ENCODE measurements at places on chromosomes 1 and 21. TPM values are rescaled to one million over a fixed set of nuclear protein-coding genes. Genes with fewer than 3 reads are reported as not detected.

- DNase-seq, result no peak
- no peaks in the 10 kb centered on the region for H3K27me3 ChIP-seq
- H3K4me3 ChIP-seq, result peak overlapping the region; percentile 83
- H3K4me1 ChIP-seq, result peaks cover 51% of the 10 kb centered on the region
- peaks cover 15% of the 10 kb centered on the region for H3K36me3 ChIP-seq
These were observed 423 bp downstream of the URB1 start for GRCh38 chr21:32392299-32392879.

GRCh38 chr1:230279583-230279945 is 146.6 kb downstream of the PGBD5 start:
- no peak for DNase-seq
- peaks cover 24% of the 10 kb centered on the region for H3K4me1 ChIP-seq
- H3K27ac ChIP-seq, result no peak overlapping the region

DNA sequence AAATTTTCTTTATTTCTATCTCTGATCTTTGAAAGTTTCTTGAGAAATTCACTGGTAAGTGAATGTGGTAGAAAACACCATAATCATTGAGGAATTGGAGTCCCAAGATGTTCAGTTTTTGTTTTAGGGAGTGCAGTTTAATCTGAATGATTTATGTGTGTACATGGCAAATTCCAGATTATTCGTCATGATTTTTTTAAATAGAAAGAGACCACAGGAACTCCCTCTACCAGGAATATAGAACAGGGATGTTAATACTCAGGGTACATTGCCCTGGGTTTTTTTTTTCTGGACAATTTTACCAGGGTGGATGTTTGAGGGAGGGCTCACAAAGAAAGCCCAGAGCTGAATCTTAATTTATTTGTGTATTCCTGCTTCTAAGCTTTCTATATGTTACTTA is 109.0 kb downstream of the VPS13D start:
- peaks cover 19% of the 10 kb centered on the region for H3K36me3 ChIP-seq
- peaks cover 32% of the 10 kb centered on the region for H3K4me1 ChIP-seq
- H3K27me3 ChIP-seq, result no peaks in the 10 kb centered on the region

GRCh38 chr1:234725177-234726132 is 115.5 kb upstream of the IRF2BP2 start:
- peaks cover 74% of the 10 kb centered on the region for H3K4me1 ChIP-seq
- peak overlapping the region; percentile 97 for H3K27ac ChIP-seq
- H3K27me3 ChIP-seq, result no peaks in the 10 kb centered on the region
- no peaks in the 10 kb centered on the region for H3K36me3 ChIP-seq
- peak overlapping the region; percentile 70 for H3K4me3 ChIP-seq

DNA sequence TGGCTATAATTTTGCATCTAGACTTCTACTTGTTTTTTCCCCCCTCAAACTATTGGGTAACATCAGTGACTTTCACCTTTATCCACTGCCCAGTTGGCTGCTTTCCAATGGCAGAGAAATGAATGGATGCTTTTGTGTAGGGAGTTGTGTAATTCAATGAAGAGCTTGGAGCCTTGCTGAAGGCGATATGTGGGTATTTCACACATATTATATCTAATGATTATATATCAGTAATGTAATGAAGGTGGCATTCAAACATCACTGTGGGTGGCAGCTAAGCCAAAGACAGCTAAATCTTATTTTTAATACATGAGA is 81.2 kb downstream of the TGFB2 start:
- no peak overlapping the region for H3K27ac ChIP-seq
- peaks cover 7% of the 10 kb centered on the region for H3K27me3 ChIP-seq

- no peaks in the 10 kb centered on the region for H3K36me3 ChIP-seq
- H3K27ac ChIP-seq, result no peak overlapping the region
- no peak overlapping the region for H3K4me3 ChIP-seq
- H3K27me3 ChIP-seq, result peaks cover 17% of the 10 kb centered on the region
These were observed 95.4 kb downstream of the C1orf94 start for GRCh38 chr1:34272152-34272551.

DNA sequence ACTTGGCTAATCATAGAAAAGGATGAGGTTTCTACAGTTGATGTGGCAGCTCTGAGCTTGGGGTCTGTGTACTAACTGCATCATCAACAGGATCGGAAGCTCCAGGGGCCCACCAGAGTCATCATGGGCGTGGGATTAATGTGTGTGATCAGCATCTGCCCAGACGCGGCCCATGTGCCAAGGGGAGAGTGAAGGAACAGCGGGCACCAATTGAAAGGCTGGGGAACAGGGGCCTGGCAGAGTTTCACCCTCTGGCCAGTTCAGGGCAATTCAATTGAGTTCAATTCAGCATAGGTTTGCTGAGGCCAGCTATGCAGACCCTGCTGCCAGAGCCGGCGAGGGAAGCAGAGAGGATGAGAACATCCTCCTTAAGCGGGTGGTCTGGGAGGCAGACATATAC is 260.0 kb upstream of the AJAP1 start:
- H3K4me3 ChIP-seq, result no peak overlapping the region
- no peaks in the 10 kb centered on the region for H3K36me3 ChIP-seq
- no peak for DNase-seq
- H3K27ac ChIP-seq, result no peak overlapping the region
- no peaks in the 10 kb centered on the region for H3K4me1 ChIP-seq

DNA sequence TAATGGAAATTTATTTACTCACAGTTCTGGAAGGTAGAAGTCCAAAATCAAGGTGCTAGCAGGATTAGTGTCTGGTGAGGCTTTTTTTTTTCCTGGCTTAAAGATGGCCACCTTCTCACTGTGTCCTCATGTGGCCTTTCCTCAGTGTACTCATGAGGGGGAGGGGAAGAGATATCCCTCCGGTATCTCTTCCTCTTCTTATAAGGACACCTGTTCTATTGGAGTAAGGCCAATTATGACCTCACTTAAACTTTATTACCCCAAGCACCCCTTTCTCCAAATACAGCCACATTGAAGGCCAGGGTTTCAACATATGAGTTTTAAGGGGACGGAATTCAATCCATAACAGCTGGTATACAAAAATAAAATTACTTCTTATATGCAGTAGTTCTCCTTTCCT is 203.7 kb upstream of the C1orf87 start:
- DNase-seq, result no peak
- H3K36me3 ChIP-seq, result no peaks in the 10 kb centered on the region
- H3K4me1 ChIP-seq, result peaks cover 5% of the 10 kb centered on the region
- H3K4me3 ChIP-seq, result no peak overlapping the region
- no peak overlapping the region for H3K27ac ChIP-seq

TDRD10 gene
- not detected for total RNA-seq

CYP4B1 gene
- not detected for total RNA-seq
